ENCODE measurements at places on chromosomes 7 and 10.

GRCh38 chr10:119306514-119306951 is 99.2 kb downstream of the GRK5 start:
- peak; percentile 52 for DNase-seq

GRCh38 chr7:18405726-18406125 is 89.8 kb upstream of the HDAC9 start:
- no peak for DNase-seq

DNA sequence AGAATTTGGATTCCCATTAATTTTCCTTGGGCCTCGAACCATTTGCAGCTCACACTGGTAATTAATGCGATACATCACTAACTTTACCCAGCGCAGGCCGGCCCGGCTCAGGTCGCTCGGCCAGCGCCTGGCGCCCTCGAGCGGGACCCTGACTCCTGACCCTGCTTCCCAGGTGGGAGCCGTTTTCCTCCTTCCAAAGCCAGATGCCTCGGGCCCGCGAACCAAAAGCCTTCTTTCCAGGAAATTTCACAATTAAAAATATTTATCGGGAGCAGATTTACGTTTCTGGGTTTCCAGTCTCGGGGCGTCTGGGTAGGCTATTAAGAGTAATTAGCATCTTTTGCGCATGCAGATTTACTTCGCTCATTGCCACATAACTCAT is 12.2 kb downstream of the LBX1 start:
- DNase-seq = no peak

GRCh38 chr7:143068446-143068845 is 16.3 kb downstream of the OR6V1 start:
- DNase-seq = no peak

- no peak for DNase-seq
Observed at GRCh38 chr10:20948686-20949327, 51.7 kb upstream of the NEBL start.

DNA sequence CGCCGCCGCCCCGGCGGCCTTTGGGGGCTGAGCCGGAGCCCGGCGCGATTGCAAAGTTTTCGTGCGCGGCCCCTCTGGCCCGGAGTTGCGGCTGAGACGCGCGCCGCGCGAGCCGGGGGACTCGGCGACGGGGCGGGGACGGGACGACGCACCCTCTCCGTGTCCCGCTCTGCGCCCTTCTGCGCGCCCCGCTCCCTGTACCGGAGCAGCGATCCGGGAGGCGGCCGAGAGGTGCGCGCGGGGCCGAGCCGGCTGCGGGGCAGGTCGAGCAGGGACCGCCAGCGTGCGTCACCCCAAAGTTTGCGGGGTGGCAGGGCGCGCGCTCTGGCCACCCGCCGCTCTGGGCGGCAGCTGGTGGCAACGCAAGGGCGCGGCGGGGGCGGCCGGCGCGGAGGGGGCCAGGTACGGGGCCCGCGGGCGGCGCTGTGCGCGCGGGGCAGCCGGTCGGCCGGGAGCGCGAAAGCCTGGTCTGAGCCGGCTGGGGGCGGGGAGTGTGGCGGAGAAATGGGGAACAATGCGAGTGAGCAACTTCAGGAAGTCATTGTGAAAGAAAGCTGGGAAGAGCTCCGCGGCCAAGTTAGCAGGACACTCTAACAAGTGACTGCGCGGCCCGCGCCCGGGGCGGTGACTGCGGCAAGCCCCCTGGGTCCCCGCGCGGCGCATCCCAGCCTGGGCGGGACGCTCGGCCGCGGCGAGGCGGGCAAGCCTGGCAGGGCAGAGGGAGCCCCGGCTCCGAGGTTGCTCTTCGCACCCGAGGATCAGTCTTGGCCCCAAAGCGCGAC is at the start of gene IKZF1:
Gene IKZF1, plus strand, starts transcription at position 588 of the 782 bp plus-strand sequence. CDS start 14,346 bp downstream, outside the sequence.
- DNase-seq = no peak

GRCh38 chr7:17176371-17177032 is 122.0 kb upstream of the AHR start:
- no peak for DNase-seq

- no peak for DNase-seq
Observed at GRCh38 chr7:27123007-27123476, 7.5 kb downstream of the HOXA4 start.

GRCh38 chr7:15687546-15688278 is 1.2 kb upstream of the MEOX2 start:
- DNase-seq = no peak
